DMS 273 treated with DMSO at 0.1 percent for 48 hours (cell line): ENCODE measurements at places on chromosomes 11 and 22.

- DNase-seq: no peak
These were observed 7.7 kb upstream of the SCGB1D1 start for GRCh38 chr11:62182147-62182891.

DNA sequence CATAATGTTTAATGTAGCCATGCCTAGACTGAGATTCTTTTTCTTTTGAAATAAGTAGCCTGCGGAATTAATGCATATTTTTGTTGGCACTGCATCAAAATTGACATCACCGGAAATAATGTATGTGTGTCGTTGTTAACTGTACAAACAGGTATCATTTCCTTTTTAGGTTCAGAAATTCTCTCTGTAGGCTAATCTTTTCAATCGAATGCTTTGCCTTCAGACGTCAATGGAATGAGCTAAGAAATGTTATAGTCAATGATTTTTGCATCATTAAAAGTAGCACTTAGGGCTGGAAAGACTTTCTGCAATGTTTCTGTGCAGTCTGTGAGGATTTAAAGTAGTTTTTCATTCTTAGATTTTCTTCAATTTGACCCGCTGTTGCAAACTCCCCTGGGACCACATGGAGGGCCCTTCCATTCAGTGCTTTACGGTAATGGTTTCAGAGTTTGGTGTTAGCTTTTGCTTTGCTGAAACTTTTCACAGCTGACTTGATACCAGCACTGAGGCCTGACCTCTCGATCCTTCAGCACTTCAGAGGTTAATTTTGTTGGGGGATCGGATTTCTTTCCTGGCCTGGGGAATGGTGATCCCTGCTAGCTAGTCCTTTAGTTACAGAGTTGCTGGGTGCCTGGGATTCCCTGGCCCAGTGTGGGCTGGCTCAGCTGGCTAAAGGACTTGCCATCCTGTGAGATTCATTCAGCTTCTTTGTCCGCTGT, 137.8 kb downstream of the DBX1 start:
- no peak for DNase-seq

DNA sequence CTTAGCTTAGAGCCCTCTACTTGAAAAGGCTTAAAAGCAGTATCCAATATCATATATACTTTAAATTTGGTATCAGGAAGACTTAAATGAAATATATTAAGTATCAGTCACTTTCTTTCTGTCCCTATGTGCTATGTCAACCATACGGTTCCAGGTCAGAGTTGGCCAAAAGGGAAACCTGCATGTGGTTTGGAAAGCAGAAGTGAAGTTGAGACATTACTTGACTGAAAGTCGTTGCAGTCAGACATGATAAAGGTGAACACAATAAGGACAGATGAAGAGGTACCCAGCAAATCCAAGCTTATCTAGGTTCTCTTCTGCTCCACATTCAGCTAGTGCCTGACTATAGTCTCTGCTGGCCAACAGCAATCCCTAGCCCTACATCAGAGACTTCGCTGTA, 336.8 kb downstream of the KCNA4 start:
- no peak for DNase-seq

DNA sequence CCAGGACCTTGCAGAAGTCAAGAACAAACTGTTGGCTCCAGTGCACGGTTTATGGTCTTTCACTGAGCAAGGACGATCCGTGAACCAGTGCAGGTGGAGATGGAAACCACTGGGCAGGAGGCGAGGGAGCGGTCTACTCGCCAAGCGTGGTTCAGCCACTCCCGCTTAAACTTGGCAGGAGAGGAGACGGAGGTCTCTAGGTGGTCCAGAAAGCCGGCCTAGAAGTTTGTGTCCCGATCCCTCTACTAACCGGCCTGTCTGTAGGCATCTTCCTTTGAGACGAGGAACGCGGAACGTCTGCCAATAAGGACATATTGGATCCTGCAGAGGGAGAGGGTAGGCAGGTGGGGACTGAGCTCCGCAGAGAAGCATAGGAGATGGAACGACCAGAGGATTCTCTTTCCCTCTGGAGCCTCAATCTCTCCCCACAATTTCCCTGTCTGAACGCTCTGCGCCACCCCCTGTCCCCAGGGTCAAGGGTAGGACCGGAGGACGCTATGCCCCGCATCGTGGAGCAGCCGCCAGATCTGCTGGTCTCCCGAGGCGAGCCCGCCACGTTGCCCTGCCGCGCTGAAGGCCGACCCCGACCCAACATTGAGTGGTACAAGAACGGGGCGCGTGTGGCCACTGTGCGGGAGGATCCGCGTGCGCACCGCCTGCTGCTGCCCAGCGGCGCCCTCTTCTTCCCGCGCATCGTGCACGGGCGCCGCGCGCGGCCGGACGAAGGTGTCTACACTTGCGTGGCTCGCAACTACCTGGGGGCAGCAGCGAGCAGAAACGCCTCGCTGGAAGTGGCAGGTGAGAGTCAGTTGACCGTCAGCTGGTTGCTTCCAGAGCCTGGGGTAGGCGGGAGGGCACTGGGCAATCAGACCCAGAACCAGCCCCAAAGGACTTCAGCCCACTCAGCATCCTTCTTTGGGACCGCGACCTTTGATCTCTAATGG, 3.4 kb downstream of the ROBO3 start:
- no peak for DNase-seq

DNA sequence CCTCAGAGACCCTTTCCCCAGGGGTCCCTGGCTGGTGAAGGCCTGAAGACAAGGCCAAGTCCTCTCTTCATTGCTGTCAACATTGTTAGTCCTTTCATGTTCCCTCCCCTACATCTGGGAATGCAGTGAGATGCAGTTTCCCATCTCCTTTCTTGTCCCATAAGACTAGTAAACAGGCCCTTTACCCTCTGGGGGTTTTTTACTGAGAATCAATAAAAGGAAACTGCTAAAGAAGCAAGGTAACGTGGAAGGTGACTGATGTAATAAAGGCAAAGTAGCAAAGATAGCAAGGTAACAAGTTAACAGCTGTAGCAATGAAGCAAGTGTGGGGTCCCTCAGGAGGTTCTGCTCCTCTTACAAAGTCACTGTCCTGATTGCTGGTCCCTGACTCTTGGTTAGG, 37.3 kb downstream of the TEAD1 start:
- DNase-seq: no peak

GRCh38 chr11:134429106-134429505, 17.1 kb upstream of the B3GAT1 start:
- no peak for DNase-seq

GRCh38 chr11:63501236-63501635, 4.6 kb upstream of the LGALS12 start:
- no peak for DNase-seq

- no peak for DNase-seq
These were observed 636 bp downstream of the PAMR1 start for GRCh38 chr11:35524780-35525179.

- no peak for DNase-seq
These were observed 54.0 kb downstream of the BDNF start for GRCh38 chr11:27646051-27646818.

DNA sequence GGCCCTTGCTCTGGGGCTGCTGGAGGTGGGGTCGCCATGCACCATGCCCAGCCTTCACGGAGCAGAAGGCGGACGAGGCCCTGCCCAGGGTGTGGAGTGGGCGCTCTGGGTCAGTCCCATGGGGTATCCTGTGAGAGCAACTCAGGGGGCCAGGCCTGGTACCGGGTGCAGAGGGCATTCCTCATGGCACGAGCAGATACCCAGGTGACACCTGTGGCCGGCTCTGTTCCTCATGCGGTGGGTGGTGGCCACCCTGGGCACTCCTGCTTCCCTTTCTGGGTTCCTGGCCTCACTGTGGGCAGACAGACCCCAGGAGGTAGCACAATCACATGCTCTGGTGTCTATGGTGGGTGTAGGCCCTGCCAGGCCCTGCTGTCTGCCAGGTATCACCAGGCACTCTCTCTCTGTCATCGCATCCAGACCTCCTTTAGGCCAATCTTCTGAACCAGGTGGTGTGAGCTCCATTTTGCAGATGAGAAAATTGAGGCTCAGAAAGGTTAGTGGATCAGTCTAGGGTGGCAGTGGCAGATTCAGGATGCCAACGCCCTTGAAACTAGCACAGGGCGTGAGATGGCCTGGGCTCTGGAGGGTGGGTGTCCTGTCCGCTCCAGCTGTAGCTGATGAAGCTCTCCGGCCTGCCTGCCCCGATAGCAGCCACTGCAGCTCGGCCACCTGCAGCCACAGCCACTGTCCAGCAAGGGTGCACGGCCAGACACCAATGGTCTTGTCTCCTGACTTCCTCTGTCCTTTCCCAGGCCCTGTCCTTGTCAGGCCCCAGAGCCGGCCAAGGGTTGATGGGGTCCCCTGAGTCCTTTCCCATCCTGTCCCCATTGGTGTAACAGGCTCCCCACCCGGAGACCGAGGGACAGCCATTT, 15.1 kb downstream of the DGKZ start:
- no peak for DNase-seq

DNA sequence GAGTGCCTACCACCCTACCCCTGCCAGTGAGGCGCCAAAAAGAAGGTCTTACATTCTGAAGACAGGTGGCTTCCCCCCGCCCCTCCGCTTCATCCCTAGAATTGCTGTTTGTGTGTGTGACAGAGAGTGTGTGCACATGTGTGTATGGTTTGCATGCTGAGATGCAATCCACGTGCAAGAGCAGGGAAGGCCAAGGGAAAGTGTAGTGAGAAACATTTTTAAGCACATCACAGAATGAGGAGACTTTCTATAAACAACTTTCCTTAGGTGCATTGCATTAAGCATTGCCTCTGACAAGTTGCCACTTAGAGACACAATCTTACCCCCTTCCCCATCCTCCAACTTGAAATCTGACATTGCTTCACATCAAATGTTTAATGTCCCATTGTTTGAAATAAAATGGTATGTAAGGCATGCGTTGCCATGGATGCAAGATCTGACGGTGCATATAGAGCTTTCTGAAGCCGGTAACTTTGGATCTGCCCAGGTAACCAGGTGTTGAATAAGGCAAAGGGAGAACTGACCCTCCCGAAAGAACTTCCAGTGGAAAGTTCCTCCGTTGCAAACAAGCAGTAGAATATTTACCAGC, 21.4 kb downstream of the FJX1 start:
- no peak for DNase-seq

GRCh38 chr11:48031602-48032001, 51.2 kb downstream of the PTPRJ start:
- DNase-seq: no peak

- no peak for DNase-seq
These were observed 24.7 kb upstream of the CCDC188 start for GRCh38 chr22:20175597-20175900.

DNA sequence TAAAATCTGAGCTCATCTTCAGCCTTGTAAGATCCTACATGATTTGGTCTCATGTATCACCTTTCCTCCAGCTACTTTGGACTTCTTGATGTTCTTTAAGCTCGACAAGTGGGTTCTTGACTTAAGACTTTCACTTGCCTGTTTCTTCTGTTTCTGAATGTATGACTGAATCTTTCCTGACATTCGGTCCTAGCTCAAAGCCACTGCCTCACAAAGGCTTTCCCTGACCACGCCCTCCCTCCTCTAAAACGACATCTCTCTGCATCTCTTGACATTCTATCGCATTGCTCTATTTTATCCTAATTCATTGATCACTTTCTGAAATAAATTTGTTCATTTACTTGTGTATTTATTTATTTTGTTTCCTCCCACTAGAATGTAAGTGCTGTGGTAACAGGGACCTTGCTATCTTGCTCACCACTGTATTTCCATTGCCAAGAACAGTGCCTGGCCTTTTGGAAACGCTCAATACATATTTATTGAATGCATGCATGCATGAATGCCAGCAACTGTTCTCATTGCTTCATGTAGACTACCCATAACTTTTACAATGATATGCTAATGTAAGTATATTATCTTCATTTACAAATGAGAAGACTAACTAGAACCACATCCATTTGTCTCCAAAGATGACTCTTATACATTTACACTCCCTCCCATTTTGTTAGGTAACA, 43.0 kb downstream of the LMO2 start:
- no peak for DNase-seq

DNA sequence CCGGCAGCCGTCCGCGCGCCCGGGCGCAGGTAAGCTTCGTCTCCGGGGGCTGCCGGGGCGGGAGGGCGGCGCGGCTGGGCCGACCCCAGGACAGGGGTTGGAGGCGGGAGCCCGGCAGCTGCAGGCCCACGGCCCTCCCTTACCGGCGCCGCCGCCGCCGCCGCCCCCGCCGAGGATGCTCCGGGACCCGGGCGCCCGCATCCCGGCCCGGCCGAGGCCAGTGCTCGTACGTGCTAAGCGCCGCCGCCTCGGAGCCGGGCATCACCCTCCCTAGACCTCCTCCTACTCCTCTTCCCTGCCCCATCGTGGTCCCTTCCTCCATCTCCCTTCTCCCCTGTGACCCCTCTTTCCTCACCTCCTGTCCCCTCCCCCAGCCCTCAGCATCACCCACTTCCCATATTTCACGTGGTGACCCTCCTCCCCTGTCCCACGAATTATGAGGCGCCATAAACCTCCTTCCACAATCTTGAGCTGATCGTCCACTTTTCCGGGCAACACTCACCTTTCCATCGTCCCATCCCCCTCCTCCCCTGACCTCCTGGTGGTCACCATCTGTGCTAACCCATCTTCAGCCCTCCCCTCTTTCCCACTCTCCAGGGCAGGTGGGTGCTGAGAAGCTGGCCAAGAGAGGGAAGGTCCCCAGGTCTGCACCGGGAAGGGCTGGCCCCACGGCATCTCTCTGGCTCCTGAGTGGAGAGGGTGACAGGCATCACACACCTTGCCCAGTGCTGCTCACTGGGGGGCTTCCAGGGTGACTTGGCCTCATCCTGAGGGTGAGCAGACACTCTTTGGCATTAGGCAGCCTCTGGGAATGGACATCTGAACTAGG, 612 bp downstream of the ASPHD2 start:
- DNase-seq: no peak

GRCh38 chr22:36182857-36183256, 18.8 kb downstream of the APOL4 start:
- DNase-seq: no peak

DNA sequence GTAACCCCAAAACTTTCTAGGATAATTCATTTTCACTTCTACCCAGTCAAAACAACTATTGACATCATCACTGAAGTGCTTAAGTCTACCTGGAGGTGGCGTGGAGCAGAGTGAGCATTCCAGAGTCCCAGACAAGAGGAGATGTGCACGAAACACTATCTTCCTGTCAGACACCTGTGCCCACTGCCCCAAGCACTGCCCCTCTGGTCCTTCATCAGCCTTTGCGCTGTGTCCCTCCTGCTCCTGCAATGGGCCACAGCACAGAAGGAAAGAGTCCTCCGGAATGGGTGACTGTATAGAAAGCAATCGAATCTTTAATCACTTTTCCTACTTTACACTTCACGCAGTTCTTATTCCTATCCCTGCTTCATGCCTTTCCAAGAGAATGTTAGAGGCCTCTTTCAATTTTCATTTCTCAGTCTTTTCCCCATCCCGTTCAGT, 512 bp upstream of the GRIA4 start:
- no peak for DNase-seq
